BE2C (cell line): ENCODE measurements at places on chromosomes 16 and 17.

DNA sequence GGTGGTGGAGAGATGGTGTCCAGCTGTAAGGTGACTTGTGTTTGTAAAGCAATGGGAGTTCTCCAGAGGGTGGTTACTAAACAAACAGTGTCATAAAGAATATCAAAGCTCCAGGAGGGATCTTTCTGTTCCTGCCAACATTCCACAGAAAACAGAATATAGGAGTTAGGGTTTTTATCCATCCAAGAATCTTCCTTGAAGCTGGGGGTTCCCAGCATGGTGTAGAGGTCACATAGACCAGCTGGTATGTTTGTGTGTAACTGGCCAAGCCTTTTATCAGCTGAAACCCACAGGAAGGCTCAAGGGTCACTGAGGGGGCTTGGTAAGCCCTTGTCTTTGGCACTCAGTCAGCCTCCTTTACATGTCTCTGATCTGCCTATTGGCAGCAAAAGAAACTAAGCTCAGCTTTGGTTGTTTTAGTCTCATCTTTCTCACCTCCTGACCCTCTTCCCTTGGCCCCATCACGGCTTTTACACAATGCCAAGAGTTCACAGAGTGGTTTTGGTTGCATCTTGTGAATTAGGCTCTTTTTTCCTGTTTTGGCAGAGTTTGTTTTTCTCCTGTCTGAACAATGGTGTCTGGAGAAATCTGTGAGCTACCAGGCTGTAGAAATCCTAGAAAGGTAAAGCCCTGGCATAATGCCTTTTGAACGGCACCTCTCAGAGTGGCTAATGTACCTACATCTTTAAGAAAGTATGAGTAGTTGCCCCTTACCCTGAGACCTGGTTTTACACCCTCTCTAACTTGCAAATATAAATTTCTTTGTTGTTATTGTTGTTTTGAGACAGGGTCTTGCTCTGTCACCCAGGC lies 4.6 kb downstream of the CNTD1 start:
- DNase-seq = no peak

- no peak for DNase-seq
These were observed 38.5 kb downstream of the TBC1D16 start for GRCh38 chr17:79997011-79997660.

GRCh38 chr17:9790889-9791876 lies at the start of gene DHRS7C:
DHRS7C (minus strand) TSS chr17:9791592; CDS start chr17:9791284, 308 bp downstream.
- DNase-seq = no peak

DNA sequence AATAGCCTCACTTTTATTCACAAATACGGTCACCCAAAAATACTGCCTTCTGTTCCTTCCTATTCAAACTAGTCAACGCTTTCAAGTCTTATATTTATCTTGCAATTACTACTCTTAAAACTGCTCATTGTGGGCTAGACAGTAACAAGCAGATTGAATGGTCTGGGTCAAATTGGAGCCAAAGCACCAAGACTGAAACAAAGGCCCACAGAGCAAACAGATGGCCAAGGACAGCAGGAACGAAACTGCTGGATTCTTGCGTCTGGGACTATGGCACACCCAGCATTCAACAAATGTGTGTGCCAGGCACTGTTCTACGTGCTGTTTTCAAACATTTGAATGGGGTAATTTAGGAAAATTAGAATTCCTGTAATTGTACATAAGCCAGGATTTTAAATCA lies 250.1 kb upstream of the PSMD7 start:
- no peak for DNase-seq

- peak; percentile 16 for DNase-seq
These were observed 863 bp downstream of the ADPRM start for GRCh38 chr17:10698096-10698818.
